GM19239 (cell line): ENCODE measurements at places on chromosomes 3 and 15.

DNA sequence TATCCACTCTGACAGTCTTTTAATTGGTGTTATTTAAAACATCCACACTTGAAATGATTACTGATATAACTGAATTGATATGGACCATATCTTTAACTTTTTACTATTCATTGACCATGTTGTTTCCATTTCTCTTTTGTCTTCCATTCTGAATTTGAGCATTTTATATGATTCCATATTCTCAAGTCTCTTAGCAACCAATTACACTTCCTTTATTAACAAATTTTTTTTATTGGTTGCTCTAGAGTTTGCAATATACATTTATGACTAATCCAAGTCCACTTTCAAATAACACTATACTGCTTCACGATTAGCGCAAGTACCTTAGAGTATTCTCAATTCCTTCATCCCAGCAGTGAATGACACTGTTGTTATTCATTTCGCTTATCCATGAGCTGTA lies 16.4 kb downstream of the RFX7 start:
- DNase-seq = no peak

DNA sequence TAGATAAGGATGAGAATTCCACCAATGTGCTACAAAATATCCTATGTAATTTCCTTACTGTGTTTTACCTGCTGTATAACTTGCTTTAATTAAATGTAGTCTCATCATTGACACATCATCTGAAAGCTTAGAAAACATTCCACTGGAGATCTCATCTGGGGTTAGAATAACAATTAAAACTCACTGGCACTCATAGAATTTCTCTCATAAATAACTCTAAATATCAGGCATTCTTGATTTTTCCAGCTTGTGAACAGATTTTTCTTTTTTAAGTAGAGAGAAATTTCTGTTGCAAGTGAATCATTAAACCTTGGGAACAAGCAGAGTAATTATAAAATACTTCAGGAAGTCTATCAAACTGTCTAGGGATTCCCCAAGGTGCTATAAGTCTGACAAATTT lies 843.8 kb downstream of the NAALADL2 start:
- DNase-seq = no peak

DNA sequence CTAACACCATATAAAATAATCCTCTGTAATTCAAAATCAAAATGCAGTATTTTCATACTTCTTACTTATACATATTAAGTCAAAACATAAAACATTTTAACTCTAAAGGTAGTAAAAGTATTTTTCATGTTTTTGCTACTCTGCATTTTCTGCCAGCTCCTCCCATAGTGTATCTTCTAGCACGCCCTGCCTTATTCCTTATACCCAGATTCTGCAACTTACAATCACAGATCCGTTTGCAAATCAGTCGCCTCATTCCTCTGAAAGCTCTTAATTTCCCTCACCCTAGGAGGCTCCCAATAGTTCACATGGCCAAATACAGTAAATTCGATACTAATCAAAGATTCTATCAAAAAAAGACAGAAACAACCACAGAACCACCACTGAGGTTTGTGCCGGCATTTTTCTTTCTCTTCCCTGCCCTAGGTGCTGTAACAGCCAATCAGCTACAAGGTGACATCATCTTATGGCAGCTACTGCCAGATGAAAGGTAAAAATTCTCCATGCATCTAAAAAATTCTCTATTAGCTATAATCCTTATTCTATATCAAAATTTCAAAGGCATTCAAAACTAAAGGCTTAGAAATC lies 72.9 kb downstream of the CLASP2 start:
- no peak for DNase-seq

- no peak for DNase-seq
Observed at GRCh38 chr3:173745952-173746682, 348.6 kb downstream of the NLGN1 start.

DNA sequence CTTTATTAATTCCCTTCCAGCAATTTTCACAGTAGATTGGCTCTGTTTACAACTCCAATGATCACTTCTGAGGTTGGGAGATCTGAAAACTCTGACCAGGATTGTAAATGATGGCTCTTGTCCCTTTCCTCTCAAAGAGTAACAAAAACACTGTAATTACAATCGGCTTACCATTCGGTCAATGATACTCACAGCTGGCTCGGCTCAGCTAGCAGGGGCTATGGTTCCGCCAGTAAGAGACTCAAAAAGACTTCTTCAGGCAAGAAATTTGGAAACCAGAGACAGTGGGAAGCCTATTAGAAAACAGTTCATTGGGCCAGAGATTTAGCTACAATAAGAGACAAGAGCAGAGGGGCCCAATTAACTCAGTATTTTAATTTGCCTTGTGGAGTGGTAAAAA lies 96.6 kb downstream of the LRRC3B start:
- no peak for DNase-seq

- no peak for DNase-seq
Observed at GRCh38 chr15:80679804-80680175, 15.3 kb upstream of the ABHD17C start.

DNA sequence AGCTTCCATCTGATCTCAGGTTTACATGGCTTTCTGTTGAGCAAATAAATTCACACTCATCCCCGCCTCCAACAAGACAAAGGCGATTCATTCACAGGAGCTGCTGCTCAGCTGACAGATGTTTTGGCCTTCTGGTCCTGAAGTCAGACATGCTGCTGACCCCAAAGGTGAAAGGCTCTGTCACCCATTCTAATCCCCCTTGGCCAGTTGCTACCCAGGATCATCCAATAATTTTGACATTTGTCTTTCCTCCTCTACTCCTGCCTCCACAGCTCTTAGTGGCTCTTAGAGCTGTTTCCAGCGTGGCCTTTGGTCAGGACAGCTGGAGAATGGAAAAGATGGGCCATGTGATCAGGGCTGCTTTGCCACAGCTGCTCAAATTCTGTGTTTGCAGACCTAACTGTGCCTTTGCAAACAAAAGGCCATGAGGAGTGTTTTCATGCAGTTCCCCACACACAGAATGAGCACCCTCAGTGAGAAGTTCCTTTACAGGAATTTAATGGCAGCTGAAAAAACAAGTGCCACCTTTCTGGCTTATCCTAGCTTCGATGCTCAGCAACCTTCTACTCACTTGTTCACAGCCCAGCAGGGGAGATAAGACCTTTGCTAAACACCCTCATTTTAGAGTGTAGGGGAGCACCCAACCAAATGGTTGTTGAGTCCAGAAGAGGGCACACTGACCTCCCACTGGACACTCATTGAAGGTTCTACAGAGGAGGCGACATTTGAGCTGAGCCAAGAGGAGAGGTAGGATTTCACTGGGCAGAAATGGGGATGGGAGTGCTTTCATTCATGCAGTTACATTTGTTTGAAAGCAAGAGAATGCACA lies 39.0 kb downstream of the CYP19A1 start:
- no peak for DNase-seq

- DNase-seq = no peak
Observed at GRCh38 chr3:171323938-171324536, 136.2 kb downstream of the TNIK start.

GRCh38 chr15:22963641-22964040 lies 16.5 kb downstream of the CYFIP1 start:
- DNase-seq = no peak

GRCh38 chr15:85718271-85718971 lies 76.3 kb downstream of the KLHL25 start:
- no peak for DNase-seq

DNA sequence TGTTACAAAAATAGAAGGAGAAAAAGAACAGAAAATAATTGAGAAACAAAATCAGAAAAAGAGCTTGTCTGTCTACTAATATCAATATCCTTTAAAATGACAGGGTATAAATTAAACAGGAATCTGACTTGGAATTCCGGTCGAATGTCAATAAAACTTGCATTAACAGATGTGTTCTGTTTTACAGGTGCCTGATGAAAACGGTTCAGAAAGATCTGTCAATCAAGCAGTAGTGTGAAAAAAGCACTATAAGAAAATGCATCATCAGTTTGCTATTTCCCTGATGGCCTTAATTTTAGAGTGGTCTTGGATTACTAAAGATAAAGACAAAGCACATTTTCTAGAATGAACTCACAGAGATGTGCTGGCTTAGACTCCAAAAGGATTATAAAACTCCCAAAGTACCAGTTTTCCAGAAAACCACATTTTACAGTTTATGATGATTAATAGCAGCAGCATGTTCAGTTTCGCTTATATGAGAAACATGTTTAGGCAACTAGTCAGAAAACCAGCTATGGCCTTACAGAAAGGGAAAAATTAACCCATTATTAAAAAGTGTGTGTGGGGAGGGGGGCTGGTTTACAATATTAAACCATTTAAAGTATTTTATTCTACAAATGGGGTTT lies 8.2 kb upstream of the C3orf38 start:
- no peak for DNase-seq

GRCh38 chr15:69606144-69606543 lies 153.5 kb downstream of the RPLP1 start:
- no peak for DNase-seq

DNA sequence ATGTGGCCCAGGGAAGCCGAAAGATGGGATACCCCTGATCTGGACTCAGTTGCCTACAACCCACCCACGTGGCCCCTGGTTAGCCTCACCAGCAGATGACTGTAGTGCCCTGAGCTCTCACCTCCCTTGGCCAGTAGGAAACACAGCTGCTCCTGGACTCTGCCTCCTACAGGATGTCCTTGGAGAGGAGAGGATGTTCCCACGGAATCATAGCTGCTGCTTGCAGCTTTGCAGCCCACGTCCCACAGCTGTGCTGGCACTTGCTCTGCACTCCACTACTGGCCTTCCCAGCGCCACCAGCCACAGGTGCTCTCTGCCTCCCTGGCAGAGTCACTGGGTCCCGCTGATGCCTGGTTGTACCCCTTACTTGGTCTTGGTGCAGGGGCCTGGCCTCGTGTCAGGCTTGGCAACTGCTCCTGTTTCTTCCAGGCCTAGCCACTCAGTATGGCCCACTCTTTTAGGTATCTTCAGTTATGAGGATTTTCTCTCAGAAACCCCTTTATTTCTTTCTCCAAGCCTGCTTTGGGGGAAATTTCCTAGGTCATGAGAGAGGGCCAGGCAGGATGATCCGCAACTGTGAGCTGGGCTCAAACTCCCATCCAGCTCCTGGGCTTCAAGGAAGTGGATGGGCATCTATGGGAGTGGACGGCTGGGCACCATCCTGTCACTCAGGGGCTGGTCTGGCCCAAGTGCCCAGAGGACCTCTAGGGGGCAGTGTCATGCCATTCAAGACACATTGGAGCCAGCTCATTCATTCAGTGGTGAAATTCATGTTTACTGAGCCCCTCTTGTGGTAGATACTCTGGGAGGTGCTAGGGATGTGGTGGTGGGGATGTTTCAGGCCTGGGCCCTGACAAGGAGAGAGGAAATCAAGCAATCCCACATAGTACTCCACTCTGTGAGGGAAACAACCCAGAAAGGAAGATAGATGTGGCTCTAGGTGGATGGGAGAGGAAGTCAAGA lies 16.2 kb upstream of the VILL start:
- DNase-seq = peak; percentile 45

GRCh38 chr3:170749765-170750477 lies 120.1 kb downstream of the RPL22L1 start:
- no peak for DNase-seq

DNA sequence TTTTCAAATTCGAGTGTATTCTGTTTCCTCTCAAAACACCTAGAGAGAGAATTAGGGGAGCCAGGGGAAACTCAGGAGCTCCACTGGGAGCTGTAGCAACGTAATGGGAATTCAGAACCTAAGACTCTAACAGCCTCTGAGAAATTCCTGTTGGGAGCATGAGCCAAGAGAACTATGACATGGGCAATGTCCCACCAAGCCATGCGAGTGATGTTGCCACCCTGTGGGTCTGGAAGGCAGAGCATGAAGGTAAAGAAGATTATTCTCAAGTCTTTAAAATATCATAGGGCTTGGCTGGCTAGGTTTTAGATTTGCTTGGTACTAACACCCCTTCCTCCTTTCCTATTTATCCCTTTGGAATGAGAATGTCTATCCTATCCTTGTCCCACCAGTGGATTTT lies 392.6 kb upstream of the ADAMTS9 start:
- DNase-seq = no peak
